ENCODE measurements at places on chromosomes 1 and 21.
A peak's percentile ranks its signal among the peaks of the same experiment; 100 is the strongest.

- DNase-seq: no peak
Measured at GRCh38 chr1:233079574-233079973, 129.2 kb downstream of the NTPCR start.

DNA sequence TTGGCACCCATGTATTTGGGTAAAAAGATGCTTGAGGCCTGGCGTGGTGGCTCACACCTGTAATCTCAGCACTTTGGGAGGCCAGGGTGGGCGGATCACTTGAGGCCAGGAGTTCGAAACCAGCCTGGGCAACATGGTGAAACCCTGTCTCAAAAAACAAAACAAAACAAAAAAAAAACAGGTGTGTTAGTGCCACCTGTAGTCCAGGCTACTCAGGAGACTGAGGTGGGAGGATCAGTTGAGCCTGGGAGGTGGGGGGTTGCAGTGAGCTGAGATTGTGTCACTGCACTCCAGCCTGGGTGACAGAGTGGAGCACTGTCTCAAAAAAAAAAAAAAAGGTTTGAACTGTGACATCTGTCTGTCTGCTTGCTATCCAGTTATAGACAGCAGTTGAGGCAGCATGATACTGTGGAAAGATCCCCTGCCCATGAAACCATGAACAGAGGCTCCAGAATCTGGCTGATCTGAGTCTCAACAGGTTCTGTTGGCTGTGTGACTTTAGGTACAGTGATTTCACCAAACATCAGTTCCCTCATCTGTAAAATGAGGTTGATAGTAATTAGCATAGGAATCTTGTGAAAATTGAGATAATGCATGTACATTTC is 5.7 kb downstream of the DYRK1A start:
- DNase-seq: no peak

DNA sequence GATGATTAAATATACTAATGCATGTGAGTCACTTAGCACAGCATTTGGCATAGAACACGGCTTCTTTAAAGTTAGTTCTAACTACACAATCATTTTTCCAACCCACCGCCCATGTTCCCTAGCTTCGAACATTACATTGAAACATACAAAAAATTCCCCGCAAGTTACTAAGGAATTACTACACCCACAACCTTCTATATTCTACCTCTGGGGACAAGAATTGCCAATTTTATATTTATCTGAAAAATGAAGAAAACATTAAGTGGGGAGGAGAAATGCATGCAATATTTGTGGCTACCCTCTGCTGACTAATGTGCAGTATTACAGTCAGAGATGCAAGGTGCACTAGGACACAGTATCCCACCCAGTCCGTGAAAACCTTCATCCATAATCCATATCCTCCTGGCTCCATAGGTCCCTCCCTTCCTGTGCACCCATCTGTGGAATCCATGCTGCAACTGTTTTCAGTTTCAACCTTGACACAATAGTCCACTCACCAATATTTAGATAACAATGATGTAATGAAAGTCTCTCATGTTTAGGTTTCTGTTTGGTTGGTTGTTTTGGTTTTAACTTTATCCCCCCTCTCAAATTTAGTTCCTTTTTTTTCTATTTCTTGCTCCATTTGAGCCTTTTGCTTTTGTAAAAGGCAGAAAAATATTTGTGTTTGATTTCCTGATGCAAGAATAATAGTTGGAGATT is 31.6 kb downstream of the RGS5 start:
- no peak for DNase-seq

DNA sequence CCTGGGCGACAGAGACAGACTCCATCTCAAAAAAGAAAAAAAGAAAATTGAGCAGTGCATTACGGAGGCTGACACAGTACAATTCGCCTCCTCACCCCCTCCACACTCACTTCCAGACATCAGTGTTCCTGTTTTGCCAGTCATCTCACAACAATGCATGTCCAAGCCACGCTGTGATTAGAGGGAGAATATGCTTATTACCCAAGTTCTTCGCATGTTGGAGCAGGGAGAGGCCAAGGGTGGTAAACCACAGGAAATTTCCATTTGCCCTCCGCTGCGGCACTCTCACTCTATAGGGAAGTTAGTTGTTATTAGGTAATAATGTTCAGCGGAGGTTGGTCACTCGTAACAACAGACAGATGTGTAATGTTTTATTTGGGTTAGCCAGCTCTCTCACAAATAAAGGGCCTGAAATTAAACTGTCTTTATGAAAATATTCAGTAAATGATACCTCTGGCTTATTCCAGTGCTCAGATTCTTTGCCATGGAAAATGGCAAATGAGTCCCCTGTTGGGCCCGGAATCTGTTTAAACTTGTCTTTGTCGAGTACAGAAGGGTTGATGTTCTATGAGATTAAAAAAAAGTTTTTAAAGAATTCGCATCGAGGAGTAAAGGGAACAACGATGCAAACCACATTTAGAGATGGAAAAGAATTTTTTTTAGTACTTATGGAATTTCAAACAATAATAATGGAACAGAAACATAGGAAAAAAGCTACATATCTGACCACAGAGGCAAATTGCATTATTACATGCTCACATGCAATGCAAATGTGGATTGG is 33.1 kb downstream of the KCNJ15 start:
- DNase-seq: peak; percentile 99

DNA sequence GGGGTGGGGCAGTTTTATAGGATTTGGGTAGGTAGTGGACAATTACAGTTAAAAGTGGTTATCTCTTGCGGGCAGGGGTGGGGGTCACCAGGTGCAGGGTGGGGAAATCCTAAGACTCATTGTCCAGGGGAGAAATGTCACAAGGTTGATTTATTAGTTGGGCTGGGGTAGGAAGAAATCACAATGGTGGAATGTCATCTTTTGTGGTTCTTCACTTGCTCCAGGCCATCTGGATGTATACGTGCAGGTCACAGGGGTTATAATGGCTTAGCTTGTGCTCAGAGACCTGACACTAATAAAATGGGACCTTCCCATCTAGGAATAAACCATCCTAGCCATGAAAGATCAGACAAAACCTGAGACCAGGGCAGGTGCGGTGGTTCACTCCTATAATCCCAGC is 11.5 kb downstream of the TEX46 start:
- no peak for DNase-seq

- no peak for DNase-seq
Measured at GRCh38 chr1:17183388-17184160, 21.4 kb upstream of the PADI1 start.

DNA sequence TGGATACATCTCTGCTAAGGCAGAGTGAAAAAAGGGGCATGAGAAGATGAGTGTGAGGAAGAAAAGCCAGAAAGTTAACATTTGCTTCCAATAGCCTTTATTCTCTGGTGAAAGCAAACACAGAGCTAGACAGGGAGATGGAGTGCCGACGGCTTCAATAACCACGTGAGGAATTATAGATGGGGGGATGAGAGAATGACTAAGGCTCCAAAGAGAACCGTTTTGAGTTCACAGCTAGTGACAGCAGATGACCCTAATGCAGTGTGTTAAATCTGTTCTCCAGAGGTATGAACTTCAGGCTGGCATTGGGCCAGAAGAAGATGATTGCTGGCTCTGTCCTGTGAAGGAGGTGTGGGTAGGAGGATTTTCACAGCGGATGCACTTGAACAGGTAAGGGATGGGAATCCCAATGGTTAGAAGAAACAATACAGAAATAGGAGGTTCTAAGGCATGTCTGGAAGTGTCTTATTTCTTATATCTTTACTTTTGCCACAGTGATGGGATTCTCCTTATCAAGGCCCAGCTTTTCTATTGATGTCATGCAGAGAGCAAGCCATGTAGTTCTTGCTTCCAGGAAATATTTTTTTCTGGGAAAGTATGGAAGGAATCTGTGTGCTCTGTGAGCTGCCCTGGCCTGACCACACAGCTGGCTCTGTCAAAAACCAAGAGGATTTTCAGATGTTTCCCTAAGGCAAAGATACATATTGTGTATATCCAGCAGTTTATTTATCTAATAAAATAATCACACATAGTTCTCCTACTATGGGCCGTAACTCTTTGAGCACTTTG is 573.8 kb downstream of the LTN1 start:
- no peak for DNase-seq

- DNase-seq: no peak
Measured at GRCh38 chr1:27963393-27963792, 3.6 kb downstream of the XKR8 start.

GRCh38 chr1:59057211-59057694 is 239.6 kb upstream of the FGGY start:
- peak; percentile 57 for DNase-seq

GRCh38 chr1:61604261-61604660 is 120.7 kb downstream of the TM2D1 start:
- no peak for DNase-seq

DNA sequence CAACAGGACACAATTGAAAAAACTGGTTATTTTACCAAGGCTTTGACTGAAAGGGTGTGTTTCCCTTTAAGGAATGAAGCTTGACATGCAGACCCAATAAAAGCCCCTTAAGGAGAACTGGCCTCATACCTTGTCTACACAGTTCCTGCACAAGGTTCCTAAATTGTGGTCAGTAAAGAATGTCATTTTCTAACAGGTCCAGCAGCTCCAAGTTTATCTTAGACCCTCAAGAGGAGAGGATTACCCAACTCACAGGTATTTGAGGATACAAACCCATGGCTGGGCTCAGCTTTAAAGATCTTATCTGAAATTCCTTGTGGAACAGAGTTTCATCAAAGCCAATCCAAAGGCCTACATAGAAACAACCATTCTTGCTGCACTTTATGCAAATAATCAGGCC is 31.4 kb upstream of the CBR3 start:
- DNase-seq: no peak

GRCh38 chr1:225527575-225527974 is 99.7 kb upstream of the LBR start:
- no peak for DNase-seq

GRCh38 chr1:21490774-21491487 is 18.3 kb upstream of the ALPL start:
- peak; percentile 35 for DNase-seq

DNA sequence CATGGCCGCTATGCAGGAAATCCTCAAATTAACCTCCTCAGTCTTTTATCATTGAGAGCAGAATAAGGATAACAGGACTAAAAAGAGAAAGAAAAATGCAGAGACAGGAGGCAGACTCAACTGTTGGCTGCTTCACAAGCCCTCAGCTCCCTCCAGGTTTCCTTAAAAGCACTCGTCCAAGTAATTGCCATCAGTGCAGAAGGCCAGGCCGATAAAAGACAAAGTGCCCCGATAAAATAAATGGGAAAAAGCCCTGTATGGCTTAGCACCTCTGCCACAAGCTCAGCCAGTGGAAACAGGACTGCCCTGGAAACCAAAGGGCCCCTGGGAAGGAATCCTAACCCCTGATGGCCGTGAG is 8.1 kb downstream of the S100A6 start:
- no peak for DNase-seq

GRCh38 chr1:12499539-12500240 is 118.3 kb downstream of the DHRS3 start:
- no peak for DNase-seq

- no peak for DNase-seq
Measured at GRCh38 chr1:43243299-43243698, 26.5 kb upstream of the TMEM125 start.

DNA sequence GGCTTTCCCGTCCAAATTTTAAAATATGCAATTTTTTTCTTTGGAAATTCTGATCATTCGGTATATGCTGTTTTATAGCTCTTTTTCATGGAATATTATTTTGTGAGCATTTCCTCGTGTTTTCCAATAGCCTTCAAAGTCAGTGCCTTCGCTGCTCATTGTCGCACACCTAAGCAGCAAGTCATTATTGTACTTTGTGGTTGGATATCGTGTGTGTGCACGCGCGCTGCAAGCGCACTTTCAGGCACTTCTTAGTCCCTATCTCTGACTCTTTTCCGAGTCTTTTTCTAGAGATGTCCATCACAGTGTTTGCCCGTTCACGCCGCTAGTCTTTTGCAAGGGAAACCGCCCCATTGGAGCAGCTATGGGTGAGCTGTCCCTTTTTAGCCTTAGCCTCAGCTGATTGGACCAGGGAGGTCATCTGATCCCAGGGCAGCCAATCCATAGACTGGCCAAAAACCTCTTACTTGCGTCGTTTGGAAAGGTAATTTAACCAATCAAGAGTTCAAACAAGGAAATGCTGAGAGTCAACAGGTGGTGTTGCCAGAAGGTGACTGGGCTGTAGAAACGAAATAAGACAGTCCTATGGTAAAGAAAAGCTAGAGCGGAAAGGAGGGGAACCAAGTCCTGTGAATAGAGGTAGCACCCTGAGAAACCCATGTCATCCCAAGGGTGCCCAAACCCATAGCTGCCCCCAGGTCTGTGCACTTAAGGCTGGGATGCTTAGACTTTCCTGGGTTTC is 710 bp upstream of the HYI start:
- peak; percentile 54 for DNase-seq

DNA sequence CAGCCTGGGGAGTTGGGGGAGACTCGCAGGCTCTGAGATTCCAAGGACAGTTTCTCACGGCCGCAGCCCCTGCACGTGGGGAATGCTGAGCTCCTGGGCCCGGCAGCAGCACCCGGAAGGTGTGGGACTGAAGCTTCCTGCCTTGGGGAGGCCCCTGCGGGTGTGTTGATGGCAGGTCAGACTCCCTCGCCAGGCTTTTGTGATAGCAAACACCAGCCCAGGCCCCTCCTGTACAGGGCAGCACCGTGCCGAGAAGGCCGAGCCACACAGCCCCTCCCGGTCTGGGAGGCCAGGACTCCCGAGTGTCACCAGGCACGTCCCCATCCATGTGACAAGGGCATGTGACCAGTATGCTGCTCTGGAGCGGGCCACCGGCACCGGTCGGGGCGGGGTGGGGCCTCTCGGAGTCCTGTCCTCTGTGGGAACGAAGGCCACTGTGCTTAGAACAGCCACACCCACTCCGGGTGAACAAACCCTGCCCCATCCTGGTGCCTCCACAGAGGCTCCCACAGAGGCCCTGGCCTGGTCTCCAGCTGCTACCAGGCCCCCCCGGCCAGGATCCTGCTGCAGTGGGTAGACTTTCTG is 31.1 kb upstream of the ARHGEF16 start:
- no peak for DNase-seq

GRCh38 chr1:24857507-24858133 is 72.5 kb downstream of the RUNX3 start:
- DNase-seq: no peak

- no peak for DNase-seq
Measured at GRCh38 chr1:10210841-10211804, 753 bp downstream of the KIF1B start.

DNA sequence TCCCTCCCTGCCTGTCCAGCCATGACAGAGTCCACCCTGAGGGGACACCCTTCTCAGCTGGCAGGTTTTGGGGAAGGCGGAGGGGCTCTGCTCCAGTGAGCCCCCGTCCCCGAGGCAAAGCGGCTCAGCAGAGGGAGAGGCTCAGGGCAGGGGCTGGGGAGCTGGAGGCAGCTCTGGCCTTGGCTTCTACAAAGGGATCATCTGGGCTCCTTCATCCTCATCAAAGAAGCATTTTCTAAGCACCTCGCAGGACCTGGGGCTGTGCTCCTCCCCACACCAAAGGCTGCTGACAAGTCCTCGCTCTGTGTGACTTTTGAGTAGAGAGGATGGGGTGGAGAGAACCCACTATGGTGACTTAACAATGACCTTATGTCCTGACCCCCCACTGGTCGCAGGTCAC is 21.0 kb upstream of the CLSTN1 start:
- DNase-seq: no peak

- DNase-seq: peak; percentile 68
Measured at GRCh38 chr1:40272653-40273213, 14.7 kb downstream of the ZMPSTE24 start.
